COLO829 (cell line): ENCODE measurements at places on chromosomes 16 and 17.

DNA sequence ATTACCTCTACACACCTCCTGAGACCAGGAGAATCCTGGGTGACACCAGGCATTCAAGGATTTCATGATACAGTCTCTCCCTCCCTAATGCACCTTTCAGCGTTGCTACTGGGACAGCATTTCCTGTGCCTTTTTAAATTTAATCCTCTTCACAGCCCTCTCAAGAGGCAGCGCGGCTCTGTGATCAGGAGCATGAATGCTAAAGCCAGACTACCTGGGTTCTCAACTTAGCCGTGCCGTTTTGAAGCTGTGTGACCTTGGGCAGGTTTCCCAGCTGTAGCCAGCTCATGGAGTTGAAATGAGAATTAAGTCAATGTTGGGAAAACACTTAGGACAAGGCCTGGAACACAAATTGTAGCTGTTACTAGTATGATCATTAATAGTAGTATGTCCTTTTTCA is 191.8 kb downstream of the XYLT1 start:
- no peak for DNase-seq

DNA sequence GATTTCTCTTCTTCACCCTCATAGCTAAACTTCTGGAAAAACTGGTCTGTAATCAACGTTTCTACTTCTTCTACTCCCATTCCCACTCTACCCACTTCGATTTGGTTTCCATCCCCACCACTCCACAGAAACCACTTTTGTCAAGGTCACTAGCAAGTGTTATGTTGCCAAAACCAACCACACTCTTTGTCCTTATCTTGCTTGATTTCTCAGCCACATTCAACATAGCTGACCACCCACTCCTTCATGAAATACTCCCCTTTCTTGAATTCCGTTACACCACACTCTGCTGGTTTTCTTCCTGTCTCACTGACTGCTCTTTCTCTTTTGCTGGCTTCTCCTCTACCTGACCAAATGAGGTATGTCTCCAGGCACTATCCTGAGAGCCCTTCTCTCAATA is 11.9 kb downstream of the IKZF3 start:
- no peak for DNase-seq

DNA sequence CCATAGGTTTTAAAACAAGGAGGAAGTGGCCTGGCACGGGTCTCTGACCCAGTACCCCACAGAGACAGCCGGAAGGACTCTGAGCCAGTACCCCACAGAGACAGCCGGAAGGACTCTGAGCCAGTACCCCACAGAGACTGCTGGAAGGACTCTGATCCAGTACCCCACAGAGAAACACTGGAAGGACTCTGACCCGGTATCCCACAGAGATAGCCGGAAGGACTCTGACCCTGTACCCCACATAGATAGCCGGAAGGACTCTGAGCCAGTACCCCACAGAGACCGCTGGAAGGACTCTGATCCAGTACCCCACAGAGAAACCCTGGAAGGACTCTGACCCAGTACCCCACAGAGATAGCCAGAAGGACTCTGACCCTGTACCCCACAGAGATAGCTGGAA is 49.0 kb downstream of the TRARG1 start:
- DNase-seq, result no peak

DNA sequence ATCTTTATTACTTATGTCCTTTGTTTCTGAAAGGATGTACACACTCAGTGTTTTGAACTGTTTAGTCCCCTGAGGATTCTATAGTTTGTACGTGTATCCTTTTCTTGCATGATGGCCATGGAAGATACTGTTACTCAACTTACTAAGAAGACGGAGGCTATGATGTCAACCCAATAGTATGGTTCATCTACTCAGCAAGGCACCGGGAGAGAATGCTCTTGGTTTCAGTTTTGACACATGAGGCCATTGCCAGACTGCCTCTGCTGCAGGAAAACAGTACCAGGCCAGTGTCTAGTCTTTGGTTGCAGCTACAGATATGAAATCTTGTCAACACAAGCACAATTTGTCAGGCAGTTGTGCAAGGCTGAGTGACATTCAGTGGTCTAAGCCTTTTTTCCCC is 134.5 kb downstream of the MRTFB start:
- no peak for DNase-seq

GRCh38 chr17:27550291-27550930 is 80.6 kb upstream of the LGALS9 start:
- no peak for DNase-seq
